ENCODE measurements at places on chromosomes 6 and 20.

- no peak for DNase-seq
Observed at GRCh38 chr20:39600871-39601270, 638.7 kb downstream of the DHX35 start.

GRCh38 chr20:38883081-38883980 is 42.9 kb upstream of the FAM83D start:
- DNase-seq = peak; percentile 76

GRCh38 chr20:48378976-48379675 is 448.7 kb downstream of the PREX1 start:
- no peak for DNase-seq

GRCh38 chr6:121430514-121431460 is 4.7 kb upstream of the GJA1 start:
- peak; percentile 27 for DNase-seq

DNA sequence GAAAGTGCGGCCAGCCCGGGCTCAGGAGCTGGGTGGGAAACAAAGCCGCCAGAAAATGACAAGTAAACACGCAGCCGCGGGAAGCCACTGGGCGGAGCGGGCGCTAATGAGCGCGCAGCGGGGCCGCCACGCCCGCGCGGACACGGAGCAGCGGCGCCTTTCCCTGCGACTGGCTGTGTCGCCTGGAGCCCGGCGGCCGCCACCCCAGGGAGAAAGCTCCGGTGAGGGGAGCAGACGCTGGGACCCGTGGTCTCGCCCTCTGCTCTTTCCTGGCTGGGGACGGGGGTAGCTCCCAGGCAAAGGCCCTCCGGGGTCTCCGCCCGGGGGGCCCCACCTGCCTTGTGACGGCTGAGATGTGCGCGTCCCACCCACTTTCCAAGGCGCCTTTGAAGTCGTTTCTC is 54.9 kb downstream of the PRR18 start:
- no peak for DNase-seq
